Lung (tissue), 17 donors: ENCODE measurements at places on chromosomes 3 and 15. TPM values are rescaled to one million over a fixed set of nuclear protein-coding genes. Genes with fewer than 3 reads are reported as not detected.
A peak's percentile ranks its signal among the peaks of the same experiment; 100 is the strongest.

Gene RGMA
- polyA plus RNA-seq: 2.3 TPM

Gene SLC12A1
- polyA plus RNA-seq: not detected

- no peak for DNase-seq
- no peak overlapping the region for H3K4me3 ChIP-seq
- H3K27me3 ChIP-seq: no peaks in the 10 kb centered on the region
- H3K27ac ChIP-seq: no peak overlapping the region
These were observed 78.7 kb upstream of the GCNT3 start for GRCh38 chr15:59532770-59533379.

GRCh38 chr3:76586471-76586870, 453.4 kb upstream of the ROBO2 start:
- no peak overlapping the region for H3K4me3 ChIP-seq
- H3K4me1 ChIP-seq: no peaks in the 10 kb centered on the region
- no peak overlapping the region for H3K27ac ChIP-seq
- H3K27me3 ChIP-seq: no peaks in the 10 kb centered on the region
- no peaks in the 10 kb centered on the region for H3K36me3 ChIP-seq
- DNase-seq: no peak

GRCh38 chr3:184771301-184772127, 40.5 kb upstream of the VPS8 start:
- no peaks in the 10 kb centered on the region for H3K36me3 ChIP-seq
- H3K27me3 ChIP-seq: no peaks in the 10 kb centered on the region
- peak; percentile 75 for DNase-seq
